Stimulated activated CD8-positive, alpha-beta memory T cell treated with anti-CD3 and anti-CD28 coated beads, Interleukin-15, amount 100 ng/mL, for 1 hour (primary cell): ENCODE measurements at places on chromosomes 2 and 18.

GRCh38 chr2:202774104-202774503 lies 97.5 kb downstream of the ICA1L start:
- no peak for DNase-seq

GRCh38 chr2:230828272-230828961 lies 36.3 kb upstream of the ITM2C start:
- DNase-seq, result no peak

- DNase-seq, result no peak
Observed at GRCh38 chr2:241230435-241230834, 42.0 kb downstream of the ANO7 start.

DNA sequence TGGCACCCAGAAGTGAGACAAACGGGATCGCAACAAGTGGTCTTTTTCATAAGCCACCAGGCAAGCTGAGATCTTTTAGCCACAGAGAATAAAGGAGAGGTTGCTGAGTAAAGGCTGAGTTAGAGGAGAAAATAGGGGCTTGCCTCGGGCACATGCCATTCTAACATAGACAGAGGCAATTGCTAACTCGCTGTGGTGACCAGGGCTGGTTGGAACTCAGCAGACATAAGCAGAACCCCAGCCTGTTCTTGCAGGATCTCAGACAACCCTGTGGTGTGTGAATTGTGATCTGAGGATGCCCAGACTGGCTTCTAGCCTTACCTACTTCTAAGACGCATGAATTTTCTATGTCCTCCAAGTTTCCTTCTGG lies 300.2 kb downstream of the CDCA7 start:
- no peak for DNase-seq

- no peak for DNase-seq
Observed at GRCh38 chr2:230907361-230908091, 17.5 kb downstream of the GPR55 start.

- DNase-seq, result no peak
Observed at GRCh38 chr2:45172142-45172541, 162.9 kb upstream of the SIX2 start.

GRCh38 chr2:85830645-85831044 lies 58.1 kb downstream of the ST3GAL5 start:
- no peak for DNase-seq

DNA sequence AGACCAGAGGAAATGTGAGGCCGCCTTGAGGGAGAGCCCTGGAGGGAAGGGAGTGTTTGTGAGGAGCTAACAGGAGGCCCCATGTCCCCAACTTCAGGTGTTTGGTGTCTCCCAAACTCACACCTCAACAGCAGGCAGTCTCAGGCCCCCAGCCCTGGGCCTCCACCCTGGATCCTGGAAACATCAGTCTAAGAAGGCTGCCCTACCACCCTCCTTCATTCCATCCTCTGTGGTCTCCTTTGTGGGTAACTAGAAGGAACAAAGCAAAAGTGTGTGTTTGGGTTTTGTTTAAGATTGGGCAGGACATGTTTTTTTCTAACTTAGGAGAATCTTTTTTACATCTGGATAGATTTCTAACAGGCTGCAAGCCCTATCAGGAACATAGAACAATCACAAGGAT lies 404.3 kb downstream of the BCL11A start:
- DNase-seq, result no peak

DNA sequence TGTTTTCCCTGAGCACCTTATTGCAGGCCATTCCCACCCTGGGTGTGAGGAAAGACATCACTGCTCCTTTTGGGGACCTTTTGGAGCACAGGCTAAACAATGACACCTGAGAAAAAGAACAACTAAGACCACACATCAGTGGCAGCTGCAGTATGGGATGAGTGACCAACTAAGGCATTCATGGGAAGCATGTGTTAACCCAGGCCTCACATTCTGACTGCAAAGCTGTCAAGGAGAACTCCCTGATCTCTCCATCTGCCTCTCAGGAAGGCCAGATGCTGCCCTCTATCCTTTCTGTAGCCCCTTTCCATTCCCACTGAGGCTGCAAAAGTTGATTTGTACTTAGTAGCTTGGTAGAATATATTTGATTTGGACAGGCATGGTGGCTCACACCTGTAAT lies 277.7 kb upstream of the FBXO11 start:
- no peak for DNase-seq

- no peak for DNase-seq
Observed at GRCh38 chr2:68743531-68743930, 8.9 kb downstream of the ARHGAP25 start.

DNA sequence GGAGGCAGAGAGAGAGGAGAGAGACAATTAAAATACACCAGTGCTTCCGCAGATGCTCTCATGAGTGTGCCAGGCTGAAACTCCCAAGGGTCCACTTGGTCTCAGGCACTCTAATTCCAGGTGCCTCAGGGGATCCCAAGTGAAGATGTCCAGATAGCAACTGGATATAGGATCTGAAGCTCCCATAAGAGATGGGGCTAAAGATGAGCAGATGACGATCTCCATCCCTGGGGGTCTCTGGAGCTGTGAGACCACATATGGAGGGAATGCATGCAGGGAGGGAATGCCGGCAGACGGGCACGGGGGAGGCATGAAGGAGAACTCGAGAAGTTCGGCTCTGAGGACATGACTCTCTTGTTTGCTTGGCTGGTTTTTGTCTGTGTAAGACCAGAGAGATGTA lies 223.7 kb upstream of the RAB6C start:
- DNase-seq, result no peak

DNA sequence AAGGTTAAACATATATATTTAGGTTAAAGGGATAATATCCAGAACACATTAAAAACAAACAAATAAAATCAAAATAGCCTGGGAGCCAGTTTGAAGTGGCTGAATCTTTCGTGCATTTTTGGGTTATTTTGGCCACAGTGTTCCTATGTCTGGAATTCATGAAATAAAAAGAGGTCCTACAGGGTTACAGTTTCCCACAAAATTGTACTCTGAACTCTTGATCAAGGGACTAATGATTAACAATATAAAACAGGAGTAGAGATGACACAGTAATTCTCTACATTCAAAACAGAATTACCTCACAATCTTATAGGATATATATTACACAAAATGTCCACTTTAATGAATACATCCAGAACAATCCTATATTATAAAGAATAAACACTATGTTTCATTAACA lies 24.9 kb downstream of the VPS4B start:
- DNase-seq, result no peak

- no peak for DNase-seq
Observed at GRCh38 chr2:39015424-39015823, 105.4 kb downstream of the SOS1 start.

DNA sequence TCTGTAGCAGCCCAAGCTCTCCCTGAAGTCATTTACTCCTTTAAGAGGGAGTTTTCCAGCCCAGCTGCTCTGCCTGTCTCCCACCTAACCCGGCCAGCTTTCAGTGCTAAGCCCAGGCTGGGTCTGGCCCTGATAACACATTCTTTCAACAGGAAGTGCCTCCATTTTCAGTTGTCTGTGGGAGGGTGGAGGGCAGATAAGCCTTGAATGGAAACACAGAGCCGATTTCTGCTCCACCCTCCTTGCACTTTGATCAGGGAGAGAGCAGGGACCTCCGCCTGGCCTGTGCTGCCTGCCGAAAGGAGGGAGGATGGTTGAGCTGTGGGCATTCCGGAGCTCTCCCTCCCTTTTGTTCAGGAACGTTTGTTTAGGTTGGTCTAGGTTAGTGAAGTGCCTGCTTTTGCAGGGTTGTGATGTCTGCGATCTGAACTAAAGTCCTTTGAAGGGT lies 24.8 kb downstream of the GATA6 start:
- no peak for DNase-seq

GRCh38 chr2:151391436-151391835 lies 18.3 kb upstream of the RIF1 start:
- no peak for DNase-seq

GRCh38 chr2:147689220-147689909 lies 155.5 kb upstream of the ACVR2A start:
- no peak for DNase-seq

DNA sequence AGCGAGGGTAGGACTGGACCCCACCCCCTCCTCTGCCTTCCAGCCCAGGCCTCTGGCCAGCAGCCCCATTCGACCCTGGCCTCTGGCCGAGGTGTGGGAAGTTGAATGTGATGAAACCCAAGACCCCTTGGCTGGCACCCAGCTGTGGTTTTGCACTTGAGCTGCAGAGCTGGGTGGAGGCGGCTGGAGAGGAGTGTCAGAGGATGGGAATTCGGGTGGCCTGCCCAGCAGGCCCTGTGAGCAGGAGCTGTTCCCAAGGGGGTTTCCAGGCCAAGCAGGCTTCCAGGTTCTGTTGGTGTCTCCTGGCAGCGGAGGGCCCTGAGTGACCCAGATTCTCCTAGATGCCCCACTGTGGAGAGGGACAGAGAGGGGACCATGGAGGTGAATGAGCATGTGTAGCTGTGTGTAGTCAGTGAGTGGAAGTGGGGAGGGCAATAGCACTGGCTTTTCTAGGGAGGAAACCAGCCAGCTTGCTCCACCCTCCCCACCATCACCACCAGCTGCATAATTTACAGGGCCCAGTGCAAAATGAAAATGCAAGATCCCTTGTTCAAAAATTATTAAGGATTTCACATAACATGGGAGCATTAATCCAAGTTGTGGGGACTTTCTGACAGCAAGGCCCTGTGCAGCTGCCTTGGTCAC lies 172.2 kb upstream of the HAAO start:
- no peak for DNase-seq

- DNase-seq, result no peak
Observed at GRCh38 chr2:160582490-160583145, 89.0 kb upstream of the RBMS1 start.

DNA sequence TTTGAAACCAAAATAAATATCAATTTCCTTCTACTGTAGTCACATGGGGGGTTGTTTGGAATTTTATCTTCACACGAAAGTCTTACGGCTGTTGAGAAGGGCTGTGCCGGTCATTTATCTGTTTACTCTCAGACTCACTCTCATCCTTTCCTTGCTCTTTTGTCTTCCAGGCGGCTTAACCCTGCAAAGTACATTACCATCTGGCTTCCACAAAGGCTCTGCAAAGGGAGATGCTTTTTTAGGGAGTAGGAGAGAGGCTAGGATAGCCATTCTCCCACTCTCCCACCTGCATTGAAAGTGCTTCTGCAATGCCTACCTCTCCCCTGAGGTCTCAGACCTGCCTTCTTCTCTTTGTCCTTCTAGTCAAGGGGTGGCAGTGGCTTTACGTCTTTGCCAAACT lies 247.6 kb downstream of the MEIS1 start:
- no peak for DNase-seq

GRCh38 chr2:237574467-237574866 lies 8.1 kb downstream of the PRLH start:
- no peak for DNase-seq

GRCh38 chr2:219169930-219170654 lies at the start of gene SLC23A3:
Gene SLC23A3 (minus strand): TSS chr2:219170029. CDS start chr2:219169984, 45 bp downstream.
- DNase-seq, result no peak

- no peak for DNase-seq
Observed at GRCh38 chr2:104521247-104521646, 332.7 kb upstream of the POU3F3 start.

- no peak for DNase-seq
Observed at GRCh38 chr2:39938035-39938835, 159.2 kb upstream of the THUMPD2 start.

DNA sequence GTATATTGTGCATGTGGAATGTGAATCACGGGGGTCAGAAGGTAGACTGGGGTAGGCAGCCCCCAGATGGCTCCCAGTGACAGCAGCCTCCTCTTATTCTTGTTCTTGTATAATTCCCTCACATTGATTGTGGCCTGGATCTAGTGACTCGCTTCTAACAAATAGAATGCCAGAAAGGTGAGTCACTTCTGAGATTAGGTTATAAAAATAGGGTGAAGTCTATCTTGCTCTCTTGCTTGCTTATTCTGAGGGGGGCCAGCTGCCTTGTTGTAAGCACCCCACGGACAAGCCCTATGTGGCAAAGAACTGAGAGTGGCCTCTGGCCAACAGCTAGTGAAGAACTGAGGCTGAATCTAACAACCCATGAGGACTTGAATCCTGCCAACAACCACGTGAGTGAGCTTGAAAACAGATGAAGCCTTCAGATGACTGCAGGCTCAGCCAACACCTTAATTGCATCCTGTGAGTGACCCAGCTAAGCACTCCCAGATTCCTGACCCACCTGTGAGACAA lies 15.6 kb upstream of the RMND5A start:
- no peak for DNase-seq
